Stimulated activated CD4-positive, alpha-beta T cell treated with anti-CD3 and anti-CD28 coated beads, Interleukin-2, amount 100 ng/mL, for 24 hours (primary cell): ENCODE measurements at places on chromosomes 1 and 21.

GRCh38 chr1:4825800-4826450 lies 171.5 kb downstream of the AJAP1 start:
- no peak for DNase-seq

- peak; percentile 75 for DNase-seq
Measured at GRCh38 chr1:110634455-110635311, 28.5 kb upstream of the KCNA2 start.

- no peak for DNase-seq
Measured at GRCh38 chr1:55926906-55927471, 652.4 kb downstream of the PLPP3 start.

- no peak for DNase-seq
Measured at GRCh38 chr21:33608559-33608958, 20.1 kb upstream of the DONSON start.

- DNase-seq: no peak
Measured at GRCh38 chr1:28249866-28250295, 9.4 kb upstream of the SESN2 start.
